ENCODE measurements at places on chromosomes 4 and X.

DNA sequence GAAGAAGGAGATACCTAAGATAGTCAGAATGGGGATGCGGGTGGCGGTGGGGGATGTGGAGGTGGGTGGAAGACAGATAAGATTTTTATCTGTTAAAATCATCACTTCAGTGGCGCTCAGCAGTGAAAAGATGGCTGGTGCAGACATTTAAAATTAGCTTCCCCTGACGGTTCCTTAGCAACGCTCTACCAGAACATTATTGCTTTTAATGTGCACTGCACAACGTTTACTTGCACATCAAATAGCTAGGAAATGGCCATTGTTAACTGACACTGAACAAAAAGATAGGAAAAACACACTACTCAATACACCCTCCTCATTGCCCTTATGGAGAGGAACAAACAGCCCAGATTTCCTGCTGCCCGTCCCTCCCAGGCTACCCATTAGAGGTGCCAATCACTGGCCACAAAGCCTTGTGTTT is 61.0 kb upstream of the FTHL17 start:
- DNase-seq = no peak

- no peak for DNase-seq
Measured at GRCh38 chr4:131613824-131614216, 1535.3 kb upstream of the PCDH10 start.

GRCh38 chr4:38603652-38604051 is 60.3 kb upstream of the KLF3 start:
- DNase-seq = no peak

DNA sequence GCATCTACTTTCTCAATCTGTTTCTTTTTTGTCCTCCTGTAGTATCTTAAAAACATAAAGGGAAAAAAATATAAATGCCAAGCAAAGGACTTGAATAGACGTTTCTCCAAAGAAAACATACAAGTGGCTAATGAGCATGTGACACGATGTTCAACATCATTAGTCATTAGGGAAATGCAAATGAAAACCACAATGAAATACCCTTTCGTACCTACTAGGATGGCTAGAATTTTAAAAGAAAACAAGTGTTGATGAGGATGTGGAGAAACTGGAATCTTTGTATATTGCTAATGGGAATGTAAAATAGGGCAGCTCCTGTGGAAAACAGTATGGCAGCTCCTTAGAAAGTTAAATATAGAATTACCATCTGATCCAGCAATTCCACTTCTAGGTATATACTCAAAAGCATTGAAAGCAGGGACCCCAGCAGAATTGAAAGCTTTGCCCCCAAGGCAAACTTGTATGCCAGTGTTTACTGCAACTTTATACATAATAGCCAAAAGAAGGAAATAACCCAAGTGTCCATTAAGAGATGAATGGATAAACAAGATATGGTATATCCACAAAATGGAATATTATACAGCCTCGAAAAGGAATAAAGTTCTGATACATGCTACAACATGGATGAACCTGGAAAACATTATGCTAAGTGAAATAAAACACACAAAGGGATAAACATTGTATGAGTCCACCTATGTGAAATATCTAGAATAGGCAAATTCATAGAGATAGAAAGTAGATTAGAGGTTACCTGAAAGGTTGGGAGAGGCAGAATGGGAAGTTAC is 138.3 kb downstream of the SH3KBP1 start:
- no peak for DNase-seq

- peak; percentile 70 for DNase-seq
Measured at GRCh38 chr4:145066063-145066501, 31.9 kb downstream of the ANAPC10 start.

DNA sequence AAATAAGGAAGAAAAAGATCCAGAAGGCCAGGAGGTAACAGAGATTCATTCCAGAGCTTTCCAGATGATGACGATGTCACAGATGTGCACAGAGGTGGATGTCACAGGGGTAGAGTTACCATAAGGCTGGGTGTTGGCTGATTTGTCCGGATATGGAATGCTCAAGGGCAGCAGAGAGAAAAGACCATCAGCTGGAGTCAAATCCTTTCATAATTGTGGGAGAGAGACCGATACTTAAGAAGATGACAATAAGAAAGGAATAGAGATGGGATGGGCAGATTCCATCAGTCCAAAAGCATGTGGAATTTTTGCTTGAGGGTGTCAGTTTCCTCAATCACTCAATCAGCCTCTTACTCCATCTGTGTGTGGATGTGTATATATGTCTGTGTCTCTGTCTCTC is 150.4 kb downstream of the CENPC start:
- DNase-seq = no peak

- DNase-seq = peak; percentile 10
Measured at GRCh38 chr4:182973511-182973911, 56.3 kb upstream of the DCTD start.

DNA sequence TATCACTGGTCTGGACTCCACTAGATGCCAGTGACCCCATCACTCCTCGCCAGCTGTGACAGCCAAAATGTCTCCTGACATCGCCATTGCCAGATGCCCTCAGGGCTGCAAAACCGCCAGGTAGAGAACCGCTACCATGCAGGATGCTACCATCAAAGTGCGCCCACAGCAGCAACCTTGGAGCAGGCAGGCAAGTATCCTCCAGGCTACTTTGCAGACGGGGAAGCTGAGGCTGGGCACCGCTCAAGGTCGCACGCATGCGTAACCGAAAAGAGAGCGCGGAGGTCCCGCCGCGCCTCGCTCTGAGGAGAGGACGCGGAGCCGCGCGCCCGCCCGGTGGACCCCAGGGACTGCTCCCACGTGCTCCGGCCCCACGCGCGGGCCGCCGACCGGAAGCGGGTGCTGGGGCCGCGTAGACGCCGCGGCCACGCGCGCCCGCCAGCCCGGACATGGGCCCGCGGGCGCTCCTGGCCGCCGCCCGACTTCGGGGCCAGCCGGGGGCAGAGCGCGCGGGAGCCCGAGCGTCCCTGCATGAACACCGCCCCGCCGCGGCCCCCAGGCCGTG is at the start of gene STS:
STS (plus strand) TSS at position 300 of the 565 bp plus-strand sequence. CDS start 105,488 bp downstream, outside the sequence.
- peak; percentile 16 for DNase-seq

DNA sequence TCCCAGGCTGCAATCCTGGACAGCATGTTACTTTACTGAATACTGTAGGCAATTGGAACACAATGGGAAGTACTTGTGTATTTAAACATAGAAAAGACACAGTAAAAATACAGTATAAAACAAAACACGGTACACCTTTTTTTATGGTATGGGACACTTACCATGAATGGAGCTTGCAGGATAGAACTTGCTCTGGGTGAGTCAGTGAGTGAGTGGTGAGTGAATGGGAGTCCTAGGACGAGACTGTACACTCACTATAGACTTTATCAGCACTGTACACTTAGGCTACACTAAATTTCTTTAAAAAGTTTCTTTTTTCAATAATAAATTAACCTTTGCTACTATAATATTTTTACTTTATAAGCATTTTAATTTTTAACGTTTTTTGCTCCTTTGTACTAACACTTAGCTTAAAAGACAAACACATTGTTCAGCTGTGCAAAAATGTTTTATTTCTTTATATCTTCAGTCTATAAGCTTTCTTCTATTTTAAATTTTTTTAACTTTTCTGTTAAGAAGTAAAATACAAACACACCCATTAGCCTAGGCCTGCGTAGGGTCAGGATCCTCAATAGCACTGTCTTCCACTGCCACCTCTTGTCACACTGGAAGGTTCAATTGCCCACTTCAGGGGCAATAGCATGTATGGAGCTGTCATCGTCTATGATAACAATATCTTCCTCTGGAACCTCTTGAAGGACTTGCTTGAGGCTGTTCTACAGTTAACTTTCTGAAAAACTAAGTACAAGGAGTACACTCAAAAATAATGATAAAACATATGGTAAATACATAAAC is 293.5 kb upstream of the FSTL5 start:
- DNase-seq = no peak

GRCh38 chr4:21469438-21470300 is 478.9 kb downstream of the KCNIP4 start:
- peak; percentile 12 for DNase-seq

DNA sequence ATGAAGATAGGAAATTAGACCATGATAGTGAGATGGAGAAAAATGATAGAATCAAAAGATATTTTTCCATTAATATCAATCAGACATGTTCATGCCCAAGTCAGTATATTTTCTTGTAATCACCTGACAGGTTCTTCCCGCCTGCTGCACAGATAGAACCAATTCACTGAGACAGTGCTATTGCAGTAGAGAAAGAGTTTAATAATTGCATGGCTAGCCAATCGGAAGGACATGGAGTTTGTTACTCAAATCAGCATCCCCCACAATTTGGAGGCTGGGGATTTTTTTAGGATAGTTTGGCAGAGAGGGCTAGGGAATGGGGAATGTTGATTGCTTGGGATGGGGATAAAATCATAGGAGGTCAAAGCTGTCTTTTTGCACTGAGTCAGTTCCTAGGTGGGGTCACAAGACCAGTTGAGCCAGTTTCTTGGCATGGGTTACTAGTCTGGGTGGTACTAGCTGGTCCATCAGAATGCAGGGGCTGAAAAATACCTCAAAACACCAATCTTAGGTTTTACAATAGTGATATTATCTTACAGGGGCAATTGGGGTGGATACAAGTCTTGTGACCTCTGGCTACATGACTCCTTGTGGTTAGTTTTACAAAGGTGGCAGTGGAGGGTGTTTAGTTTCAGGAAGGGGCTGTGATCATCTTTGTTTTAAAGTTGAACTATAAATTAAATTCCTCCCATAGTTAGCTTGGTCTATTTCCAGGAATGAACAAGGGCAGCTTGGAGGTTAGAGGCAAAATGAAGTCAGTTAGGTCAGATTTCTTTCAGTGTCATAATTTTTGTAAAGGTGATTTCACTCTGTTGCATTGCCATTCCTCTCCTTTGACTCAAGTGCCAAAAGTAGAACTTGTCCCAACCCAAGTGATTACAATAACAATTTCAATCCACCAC is 100.3 kb upstream of the PDE5A start:
- peak; percentile 48 for DNase-seq

DNA sequence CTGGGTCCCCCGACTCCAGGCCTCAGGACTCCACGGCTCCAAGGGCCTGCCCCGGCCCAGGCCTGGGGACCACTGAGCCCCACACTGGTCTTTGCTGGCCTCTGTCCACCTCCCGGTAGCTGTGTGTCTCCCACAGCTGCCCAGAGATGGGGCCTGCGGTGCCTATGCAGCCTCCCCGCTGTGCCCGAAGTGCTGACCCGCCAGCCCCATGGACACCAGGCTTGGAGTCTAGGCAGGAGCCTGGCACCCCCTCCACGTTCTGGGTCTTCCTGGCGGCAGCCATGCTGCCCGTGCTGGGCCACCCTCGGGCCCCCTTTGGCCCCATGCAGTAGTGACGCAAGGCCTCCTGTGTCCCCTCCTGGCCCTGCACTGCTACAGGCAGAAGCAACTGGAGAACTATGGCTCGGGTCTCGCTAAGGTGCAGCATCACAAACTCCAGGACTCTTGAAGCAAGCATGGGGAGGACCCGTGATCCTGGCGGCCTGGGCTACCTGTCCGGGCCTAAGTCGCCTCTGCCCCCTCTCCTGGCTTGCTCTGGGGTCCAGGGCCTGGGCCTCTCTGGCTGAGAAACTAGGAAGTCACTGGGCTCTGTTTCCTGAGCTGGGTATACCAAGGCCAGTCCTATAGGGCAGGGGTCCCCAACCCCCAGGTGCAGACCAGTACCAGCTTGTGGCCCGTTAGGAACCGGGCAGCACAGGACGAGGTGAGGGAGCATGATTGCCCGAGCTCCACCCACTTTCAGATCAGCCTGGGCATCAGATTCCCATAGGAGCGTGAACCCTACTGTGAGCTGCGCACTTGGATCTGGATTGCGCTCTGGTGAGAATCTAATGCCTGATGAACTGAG is 917 bp downstream of the MYL5 start:
- no peak for DNase-seq

- DNase-seq = no peak
Measured at GRCh38 chrX:12906046-12906761, at the start of gene TLR8. TLR8 (plus strand) TSS chrX:12906620; CDS start chrX:12906707, 87 bp downstream.

GRCh38 chr4:5719350-5720055 is 8.5 kb downstream of the EVC start:
- no peak for DNase-seq

DNA sequence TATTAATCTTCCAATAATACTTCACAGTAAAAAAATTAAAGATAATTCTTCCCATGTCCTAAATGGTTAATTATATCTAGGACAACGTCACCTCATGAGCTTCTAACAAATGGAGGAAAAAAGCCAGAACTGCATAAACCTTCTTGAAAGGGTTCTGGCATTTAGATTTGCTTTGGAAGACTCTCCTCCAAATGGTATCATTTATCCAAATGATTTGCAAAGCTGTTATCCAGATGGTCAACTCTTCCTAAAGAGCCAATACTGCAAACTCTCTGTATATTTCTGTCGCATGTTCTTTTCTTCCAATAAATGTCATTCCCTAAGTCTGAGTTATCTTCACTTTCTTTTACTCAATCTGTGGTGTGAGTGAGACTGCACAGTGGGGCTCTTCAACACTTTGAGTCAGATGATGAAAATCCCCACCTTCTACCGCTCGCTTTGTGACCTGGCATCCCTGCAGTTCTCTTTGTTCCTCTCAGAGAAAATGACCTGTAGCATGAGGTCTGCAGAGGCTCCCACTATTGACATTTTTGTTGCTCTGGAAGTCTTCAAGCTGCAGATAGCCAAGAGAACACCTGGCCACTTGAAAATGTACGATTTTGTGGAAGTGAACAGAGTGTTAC is 52.9 kb downstream of the TMEM150C start:
- DNase-seq = no peak

DNA sequence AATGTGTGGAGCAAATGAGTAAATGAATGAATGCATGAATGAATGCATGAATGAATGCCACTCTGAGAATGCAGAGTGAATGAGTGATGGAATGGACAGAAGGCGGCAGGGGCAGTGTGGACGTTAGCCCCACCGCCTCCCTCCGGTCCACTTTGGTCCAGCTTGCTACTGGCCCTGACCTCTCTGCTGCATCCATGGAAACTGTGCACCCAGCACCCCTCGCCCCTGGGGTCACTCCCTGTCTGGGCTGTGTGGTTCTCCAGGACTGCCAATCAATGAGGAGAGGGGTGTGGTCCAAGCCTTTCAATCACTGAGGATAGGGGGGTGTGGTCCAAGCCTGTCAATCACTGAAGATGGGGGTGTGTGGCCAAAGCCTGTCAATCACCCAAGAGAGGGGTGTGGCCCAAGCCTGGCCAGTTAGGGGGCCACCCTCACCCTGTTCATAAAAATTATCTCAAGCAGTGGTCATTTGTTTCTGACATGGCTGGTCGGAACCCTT is 39.2 kb upstream of the ASMTL start:
- no peak for DNase-seq

DNA sequence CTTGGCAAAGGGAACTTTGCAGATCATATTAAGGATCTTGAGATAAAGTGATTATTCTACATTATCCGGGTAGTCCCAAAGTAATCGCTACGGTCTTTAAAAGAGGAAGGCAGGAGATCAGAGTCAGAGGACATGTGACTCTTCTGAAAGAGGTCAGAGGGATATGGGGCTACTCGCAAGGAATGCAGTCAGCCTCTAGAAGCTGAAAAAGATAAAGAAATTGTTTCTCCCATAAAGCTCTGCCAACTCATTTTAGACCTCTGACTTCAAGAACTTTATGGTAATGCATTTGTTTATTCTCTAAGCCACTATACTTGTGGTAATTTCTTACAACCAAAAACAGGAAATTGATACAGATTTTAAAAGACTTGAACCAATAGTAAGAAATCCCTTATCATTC is 48.6 kb downstream of the NPY5R start:
- no peak for DNase-seq
